ENCODE measurements at places on chromosomes 5 and 9.
A peak's percentile ranks its signal among the peaks of the same experiment; 100 is the strongest.

DNA sequence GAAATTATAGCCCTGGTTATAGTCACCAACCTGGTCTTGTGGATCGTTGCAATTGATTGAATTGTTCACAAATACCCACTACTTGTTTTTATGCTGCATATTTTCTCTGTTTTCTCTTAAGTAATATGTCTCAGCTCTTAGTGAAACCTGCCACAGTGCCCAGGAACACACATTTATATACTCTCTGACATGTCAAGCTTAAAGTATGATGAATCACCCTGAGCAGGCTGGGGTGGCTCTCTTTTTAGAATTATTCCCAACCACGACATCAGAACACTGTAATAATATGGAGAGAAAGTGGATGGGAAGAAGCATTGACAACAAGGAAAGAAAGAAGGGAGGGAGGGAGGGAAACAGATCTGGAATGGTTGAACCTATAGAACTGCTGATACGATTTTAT lies 72.8 kb upstream of the ZNF608 start:
- no peak for DNase-seq

- peak; percentile 64 for DNase-seq
These were observed 13.4 kb upstream of the TNIP1 start for GRCh38 chr5:151094030-151094851.

DNA sequence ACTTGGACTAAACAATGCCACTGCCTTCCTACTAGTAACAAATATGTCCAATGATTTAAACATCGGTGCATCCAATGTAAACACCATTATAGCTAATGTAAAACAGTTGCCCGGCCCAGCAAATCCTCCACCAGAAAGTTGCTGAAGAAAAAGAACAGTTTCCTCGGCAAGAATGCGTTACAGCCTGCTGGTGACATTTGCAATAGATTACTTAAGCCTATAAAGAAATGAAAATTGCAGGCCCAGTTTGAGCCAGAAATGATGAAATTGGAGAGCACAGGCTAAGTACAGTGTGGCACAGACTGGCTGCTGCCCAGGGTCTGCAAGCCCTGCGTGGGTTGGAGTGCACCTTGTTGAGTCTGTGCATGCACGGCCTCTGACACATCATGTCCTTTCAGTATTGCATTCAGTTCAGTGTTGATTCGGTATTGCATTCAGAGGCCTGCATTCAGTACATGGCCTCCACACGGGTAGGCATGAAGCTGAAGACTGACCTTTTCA lies 406.0 kb upstream of the KLF4 start:
- no peak for DNase-seq

GRCh38 chr5:72378639-72379289 lies 58.6 kb downstream of the PTCD2 start:
- no peak for DNase-seq

- DNase-seq, result no peak
These were observed 752 bp upstream of the GLRX start for GRCh38 chr5:95823218-95823737.

Data from CD4-positive, alpha-beta T cell treated with Interleukin-2 at 100 ng/mL for 4 hours (primary cell).